Activated CD4-positive, alpha-beta T cell treated with anti-CD3 and anti-CD28 coated beads, Interleukin-2, Interleukin-6, amounts not matched to agents 100 ng/mL and 50 ng/mL, durations not matched to agents 16 hours and 8 hours (primary cell): ENCODE measurements at places on chromosomes 7 and 10.

- no peak for DNase-seq
Measured at GRCh38 chr7:137439829-137440825, 96.6 kb upstream of the PTN start.

DNA sequence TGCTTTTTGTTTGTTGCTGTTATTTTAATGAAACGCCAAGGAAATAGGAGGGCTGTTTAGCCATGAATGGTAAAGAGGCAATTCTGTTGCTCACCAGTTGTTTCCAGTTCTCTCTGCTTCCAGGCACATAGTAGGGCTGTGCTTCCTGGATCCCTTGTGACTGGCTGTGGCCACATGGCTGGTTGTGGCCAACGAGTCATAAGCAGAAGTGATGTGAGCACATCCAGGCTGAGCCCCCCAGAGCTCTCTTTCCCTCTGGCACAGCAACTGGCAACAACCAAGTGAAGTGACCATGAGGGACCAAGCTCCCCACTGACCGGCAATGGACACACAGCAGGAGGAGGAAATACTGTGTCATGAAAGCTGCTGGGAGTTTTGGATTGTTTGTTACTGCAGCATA, 10.3 kb downstream of the GRID1 start:
- no peak for DNase-seq

DNA sequence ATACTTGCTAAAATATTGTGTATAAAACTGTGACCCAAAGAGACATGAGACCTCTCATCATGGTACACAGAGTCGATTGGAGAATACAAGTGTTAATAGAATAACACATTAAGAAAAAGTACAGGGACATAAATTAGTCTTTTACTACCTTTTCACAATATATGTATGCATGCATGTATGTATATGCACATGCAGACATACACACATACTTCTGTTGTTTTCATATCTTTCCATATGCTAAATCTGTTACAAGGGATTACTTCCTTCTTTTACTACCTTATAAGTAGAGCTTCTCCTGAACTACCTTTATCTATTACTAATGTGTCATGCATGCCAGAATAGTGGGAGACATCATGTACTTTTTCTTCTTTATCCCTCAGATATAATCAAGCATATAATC, 131.6 kb downstream of the GPR158 start:
- no peak for DNase-seq

GRCh38 chr7:134985894-134986362, 380 bp upstream of the AGBL3 start:
- DNase-seq = no peak

- no peak for DNase-seq
Measured at GRCh38 chr10:92845921-92846320, 2.4 kb upstream of the EXOC6 start.

GRCh38 chr10:66888237-66888636, 37.6 kb upstream of the LRRTM3 start:
- DNase-seq = no peak

GRCh38 chr7:17502213-17503060, 204.0 kb downstream of the AHR start:
- DNase-seq = no peak

DNA sequence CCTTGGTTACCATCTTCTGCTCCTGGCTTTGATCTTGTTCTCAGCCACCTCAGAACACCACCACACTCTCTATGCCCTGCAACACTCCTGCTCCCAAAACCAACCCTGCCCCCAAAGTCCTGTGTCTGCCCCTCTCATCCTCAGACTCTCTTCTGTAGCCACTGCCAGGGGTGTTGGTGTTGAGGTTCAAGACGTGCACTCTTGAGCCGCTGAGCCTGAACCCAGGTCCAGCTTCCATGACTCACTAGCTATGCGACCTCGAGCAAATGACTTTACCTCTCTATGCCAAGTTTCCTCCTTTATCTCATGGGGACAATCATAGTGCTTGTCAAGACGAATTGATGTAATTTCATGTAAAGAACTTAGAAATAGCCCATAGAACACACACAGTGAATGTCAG, 840 bp upstream of the ATP6V0A4 start:
- no peak for DNase-seq

DNA sequence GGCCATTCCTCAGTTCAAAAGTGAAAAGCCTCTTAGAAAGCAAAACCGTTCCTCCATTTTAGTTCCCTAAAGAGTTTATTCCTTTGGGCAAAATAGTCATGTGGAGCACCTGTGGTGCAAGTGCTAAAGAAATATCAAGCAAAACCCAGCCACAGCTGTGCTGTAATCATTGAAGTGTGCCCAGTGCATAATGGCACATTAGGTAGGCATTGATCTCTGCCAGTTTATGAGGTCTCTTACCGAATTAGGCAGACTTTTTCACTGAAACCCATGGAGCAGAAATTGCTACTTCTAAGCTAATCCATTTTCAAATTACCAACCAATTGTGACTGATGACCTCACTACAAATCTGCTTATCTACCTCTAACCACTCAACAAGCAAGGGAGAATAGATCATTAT, 97.2 kb upstream of the SEMA3A start:
- no peak for DNase-seq

DNA sequence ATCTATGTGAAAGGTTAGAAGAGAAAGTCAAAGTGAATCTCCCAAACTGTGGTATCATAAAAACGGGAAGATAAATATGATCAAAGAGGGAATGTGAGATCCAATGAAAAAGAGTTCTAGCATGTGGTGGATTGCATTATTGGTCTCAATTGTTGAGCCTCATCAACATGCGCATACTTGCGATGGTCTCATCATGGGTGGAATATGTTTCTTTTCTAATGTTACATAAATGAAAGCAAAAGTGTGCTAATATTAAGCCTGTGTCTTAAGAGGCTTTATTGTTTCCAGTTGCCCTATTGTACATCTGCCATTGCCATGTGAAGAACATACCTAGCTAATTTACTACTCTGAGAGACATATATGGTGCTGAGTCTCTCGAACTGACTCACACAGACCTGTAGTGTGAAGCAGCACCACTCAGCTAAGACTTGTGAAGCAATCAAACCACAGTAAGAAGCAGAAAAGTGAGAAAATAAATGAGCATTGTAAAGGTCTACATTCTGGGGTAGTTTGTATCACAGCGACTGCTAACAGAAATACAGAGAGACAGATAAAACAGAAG, 645.5 kb upstream of the PCDH15 start:
- no peak for DNase-seq

DNA sequence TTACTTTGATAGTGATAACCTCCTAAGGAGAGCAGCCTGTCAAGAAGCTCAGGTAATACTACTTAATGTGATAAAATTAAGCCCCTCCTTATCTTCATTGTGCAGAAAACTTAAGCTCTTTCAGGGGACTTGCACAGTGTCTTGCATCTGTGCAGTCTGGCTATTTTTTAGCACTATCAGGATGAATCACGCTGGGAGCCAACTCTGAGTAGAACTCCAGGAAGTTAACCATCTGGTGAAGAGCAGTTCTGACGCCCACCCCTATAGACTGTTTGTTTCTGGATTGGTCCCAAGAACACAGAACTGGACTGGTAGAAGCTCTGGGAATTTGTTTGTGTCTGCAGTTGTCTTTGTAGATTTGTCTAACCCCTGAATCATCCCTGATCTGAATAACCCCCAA, 41.9 kb downstream of the AGK start:
- DNase-seq = no peak

DNA sequence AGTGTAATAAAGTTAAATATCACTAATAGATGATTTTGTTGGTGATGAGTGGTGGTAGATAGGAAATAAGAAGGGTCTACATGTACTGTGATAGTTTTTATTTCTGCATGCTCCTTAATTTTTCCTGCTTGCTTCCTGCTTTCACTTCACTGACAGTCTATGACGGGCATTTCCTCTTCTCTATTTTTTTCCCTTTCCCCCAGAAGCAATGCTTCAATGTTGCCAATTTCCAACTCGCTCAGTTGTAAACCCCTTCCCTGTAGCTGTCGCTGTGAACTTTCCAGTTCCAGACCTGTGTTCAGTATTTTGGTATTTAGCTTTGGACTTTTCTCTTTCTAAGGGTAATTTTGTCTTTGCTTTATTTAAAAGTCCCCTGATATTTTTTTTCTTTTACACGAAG, 123.5 kb upstream of the AGR3 start:
- no peak for DNase-seq

DNA sequence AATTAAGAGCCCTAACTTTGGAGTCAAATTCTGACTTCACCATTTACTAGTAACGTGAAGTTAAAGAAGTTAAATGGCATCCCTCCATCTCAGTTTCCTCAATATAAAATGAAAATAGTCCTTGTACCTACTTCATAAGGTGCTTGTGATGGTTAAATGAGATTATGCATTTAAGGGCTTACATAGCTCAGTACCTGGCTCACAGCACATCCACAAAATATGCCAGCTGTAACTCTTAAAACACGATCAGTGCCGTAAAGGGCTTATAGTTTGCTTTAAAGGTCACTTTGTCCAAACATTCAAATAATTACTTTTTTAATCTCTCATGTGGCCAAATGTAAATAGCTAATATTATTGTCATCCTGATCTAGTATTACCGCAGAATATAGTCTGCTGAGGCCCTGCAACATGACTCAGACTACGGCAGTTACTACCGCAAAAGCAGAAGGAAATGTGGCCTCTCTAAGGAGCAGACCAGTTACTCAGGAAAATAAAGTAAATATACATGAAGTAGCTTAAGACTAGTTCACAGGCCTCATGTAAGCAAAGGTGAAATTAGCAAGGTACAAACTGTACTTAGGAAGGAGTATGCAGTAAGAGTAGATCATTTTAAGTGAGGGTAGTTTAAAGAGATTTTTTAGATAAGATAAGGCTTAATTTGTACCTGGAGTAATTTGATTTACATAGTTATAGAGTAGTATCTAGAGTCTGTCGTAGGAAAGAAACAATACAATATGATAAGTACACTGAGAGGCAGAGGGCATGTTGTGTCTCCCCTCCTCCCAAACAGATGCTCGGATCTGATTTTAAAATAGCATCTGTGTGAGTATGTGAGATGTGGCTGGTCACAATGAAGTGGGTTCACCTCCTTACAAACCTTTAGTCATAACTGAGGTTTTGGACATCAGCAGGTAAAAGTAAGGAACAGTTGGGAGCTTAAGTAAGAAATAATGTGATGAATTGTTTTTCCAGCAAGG, 13.1 kb downstream of the CASP2 start:
- DNase-seq = no peak

- peak; percentile 2 for DNase-seq
Measured at GRCh38 chr10:34049887-34050286, 715.4 kb upstream of the NRP1 start.
